Activated naive CD4-positive, alpha-beta T cell treated with anti-CD3 and anti-CD28 coated beads, Interleukin-2, amount 10 ng/mL, durations not matched to agents 7 days and 5 days (primary cell): ENCODE measurements at places on chromosomes 6 and 20.

- H3K4me3 ChIP-seq = no peak overlapping the region
- H3K4me1 ChIP-seq = no peaks in the 10 kb centered on the region
- no peak for DNase-seq
- peaks cover 4% of the 10 kb centered on the region for H3K36me3 ChIP-seq
Measured at GRCh38 chr6:30864325-30864724, 20.0 kb upstream of the DDR1 start.

- no peak overlapping the region for H3K4me3 ChIP-seq
- no peak overlapping the region for H3K27ac ChIP-seq
- no peaks in the 10 kb centered on the region for H3K27me3 ChIP-seq
- peaks cover 62% of the 10 kb centered on the region for H3K36me3 ChIP-seq
Measured at GRCh38 chr20:35721621-35722020, 20.4 kb downstream of the RBM39 start.

DNA sequence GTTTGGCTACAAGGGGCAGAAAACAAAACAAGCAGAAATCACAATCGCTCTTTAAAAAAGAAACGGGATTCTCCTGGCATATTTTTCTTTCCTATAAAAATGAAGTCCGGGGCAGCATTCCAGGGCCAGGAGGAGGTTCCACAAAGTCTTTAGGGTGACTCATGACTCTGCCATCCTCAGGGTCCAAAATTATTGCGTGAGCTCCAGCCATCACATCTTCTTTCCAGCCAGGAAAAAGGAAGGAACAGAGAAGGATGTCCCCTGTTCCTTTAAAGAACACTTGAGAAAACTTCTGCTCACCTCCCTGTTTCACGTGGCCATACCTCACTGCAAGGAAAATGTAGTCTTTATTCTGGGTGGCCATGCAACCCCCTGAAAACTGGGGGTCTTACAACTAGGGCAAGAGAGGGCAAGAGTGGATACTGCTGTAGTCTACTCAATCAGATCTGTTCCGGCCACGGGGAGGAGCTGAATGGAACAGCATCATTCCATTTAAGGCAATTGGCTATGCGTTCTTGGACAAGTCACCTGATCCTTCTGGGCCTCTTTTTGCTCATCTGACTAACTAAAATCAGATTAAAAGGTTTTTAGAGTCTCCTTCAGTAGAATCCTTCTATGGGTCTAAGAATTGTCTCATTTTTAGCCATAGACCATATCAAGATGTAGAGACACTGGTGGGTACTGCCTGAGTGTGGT lies 49.4 kb downstream of the CTCFL start:
- H3K27ac ChIP-seq = no peak overlapping the region
- H3K36me3 ChIP-seq = no peaks in the 10 kb centered on the region

DNA sequence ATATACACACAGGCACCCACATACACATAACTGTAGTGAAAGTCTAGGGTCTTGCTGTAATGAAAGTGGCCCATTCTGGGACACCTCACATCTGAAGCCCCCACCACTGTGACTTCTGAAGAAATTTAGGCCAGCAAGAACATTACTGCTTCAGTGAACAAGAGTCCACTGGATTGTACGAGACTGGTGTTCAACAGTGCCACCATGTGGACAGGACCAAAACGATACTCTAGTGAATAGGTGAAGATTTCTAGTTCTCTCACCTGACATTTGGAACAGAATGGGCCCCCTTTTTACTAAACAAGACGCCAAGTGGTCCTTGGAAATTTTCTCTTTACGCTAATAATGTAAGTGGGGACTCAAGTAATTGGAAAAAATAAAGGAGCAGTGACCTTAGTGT lies 156.9 kb downstream of the MAFB start:
- peak; percentile 23 for DNase-seq
- no peaks in the 10 kb centered on the region for H3K27me3 ChIP-seq
- no peaks in the 10 kb centered on the region for H3K4me1 ChIP-seq
- no peaks in the 10 kb centered on the region for H3K36me3 ChIP-seq
- H3K4me3 ChIP-seq = no peak overlapping the region

DNA sequence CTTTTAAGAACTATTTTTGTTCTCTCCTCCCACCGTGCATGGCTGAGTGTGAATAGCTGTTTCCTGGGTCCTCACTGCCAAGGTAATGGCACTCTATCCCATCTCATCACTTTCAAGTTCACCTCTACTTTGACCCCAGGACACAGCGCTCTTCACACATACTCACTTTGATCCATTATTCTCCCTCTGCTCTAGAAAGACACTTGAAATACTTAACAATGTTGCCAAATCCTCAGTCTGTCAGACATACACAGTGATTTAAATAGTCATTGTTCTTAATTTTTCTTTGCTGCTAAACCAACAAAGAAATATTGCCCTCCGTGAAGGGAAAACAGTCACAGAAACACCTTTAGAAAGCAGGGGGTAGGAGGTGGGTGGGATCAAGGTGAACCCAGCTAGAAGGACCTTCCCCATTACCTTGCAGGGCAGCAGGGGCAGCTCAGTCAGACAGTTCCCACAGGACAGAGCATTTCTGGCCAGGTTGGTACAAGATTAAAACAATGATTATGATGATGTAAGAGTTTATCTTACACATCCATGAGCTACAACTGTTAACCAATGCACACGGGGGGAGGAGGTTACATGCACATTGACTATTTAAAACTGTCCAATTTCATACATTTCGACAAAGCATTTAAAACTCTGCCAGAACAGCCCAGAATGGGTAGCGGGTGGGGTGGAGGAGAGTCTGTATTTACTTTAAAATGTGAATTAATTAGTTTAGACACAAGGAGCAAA lies 2.4 kb downstream of the SLC22A23 start:
- peaks cover 5% of the 10 kb centered on the region for H3K36me3 ChIP-seq
- peaks cover 21% of the 10 kb centered on the region for H3K27me3 ChIP-seq
- DNase-seq = no peak
- no peak overlapping the region for H3K4me3 ChIP-seq
- H3K27ac ChIP-seq = no peak overlapping the region

GRCh38 chr6:149847939-149848267 lies 16.3 kb downstream of the LRP11 start:
- no peak for DNase-seq
- H3K36me3 ChIP-seq = peaks cover 2% of the 10 kb centered on the region
- H3K27me3 ChIP-seq = peaks cover 17% of the 10 kb centered on the region
- no peak overlapping the region for H3K4me3 ChIP-seq
- H3K4me1 ChIP-seq = peaks cover 21% of the 10 kb centered on the region

DNA sequence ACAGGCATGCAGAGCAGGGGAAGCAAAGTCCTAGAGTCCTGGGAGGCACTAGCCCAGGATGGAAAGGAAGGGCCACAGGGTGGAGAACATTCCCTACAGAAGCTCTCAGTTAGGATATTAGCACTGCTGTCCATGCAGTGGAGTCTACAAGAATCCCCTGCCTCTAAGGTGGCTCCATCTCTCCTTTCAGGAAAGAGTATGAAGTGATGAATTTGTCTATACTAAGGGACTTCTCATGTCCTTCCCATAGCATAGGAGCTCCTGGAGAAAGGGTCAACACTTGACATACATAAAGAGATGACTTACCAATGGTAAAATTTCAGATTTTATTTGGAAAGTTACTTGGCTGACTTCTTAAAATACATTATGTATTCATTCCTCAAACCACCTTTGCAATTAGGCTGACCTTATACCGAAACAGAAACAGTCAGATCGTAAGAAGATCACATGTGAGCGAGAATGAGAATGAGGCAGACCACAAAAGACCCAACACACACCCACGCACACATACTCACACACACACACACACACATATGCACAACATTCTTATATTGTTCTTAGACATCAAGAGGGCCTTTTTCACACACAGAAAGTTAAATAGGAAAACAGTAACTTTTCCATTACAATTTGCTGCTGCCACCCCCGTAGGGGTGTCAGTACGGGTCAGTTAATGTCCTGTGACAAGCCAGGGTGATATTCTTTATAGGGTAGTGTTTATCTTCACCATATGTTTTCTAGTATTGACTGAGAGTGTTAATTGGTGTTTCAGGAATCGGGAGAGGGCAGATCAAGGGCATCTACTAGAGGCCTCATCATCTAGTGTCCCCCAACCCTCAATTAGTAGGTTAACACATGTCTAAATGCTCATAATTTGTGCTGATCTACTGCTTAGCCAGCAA lies 159.4 kb downstream of the FAXC start:
- no peaks in the 10 kb centered on the region for H3K27me3 ChIP-seq
- no peak for DNase-seq
- H3K4me1 ChIP-seq = no peaks in the 10 kb centered on the region
- H3K4me3 ChIP-seq = no peak overlapping the region
- H3K36me3 ChIP-seq = no peaks in the 10 kb centered on the region
- no peak overlapping the region for H3K27ac ChIP-seq

DNA sequence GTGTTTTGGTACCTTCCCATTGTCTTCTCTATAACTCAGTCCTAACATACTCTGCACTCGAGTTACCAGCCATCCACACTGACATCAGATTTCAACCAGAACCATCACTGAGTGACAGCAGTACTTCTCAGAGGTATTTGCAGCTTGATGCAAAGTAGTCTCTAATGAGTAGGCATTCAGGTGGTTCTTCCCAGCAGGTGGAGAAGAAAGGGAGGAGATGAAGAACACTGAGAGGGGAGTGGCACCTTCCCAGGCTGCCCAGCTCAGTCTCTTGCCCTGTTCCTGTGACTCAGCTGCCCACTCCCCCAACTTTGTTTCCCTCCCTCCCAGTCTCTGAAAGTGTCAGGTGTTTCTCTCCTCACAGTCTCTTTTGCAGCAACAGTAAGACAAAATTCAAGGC lies 38.7 kb upstream of the SMIM28 start:
- peaks cover 7% of the 10 kb centered on the region for H3K27me3 ChIP-seq
- no peak for DNase-seq
- H3K27ac ChIP-seq = no peak overlapping the region
- H3K4me1 ChIP-seq = no peaks in the 10 kb centered on the region
- no peak overlapping the region for H3K4me3 ChIP-seq

DNA sequence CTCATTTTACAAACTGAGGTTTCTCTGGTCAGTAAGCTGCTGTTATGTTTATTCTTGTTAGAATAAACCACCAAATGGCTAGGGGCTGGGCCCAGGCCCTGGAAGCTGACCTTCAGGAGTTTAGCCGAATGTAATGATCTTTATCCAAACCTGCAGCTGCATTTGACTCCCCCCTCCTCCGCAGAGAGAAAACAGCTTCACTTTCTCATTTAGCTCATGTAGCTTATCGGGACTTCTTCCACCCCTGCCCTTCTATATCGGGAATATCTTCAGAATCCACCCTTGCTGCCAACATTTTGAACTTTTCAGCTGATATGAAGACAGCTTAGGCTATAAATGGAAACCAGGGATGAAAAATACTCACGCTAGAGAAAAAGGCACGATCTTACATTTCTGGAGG lies 102.6 kb downstream of the ZMYND8 start:
- no peaks in the 10 kb centered on the region for H3K4me1 ChIP-seq
- no peak overlapping the region for H3K27ac ChIP-seq
- no peak overlapping the region for H3K4me3 ChIP-seq

GRCh38 chr6:148491638-148492251 lies 149.1 kb downstream of the SASH1 start:
- H3K27me3 ChIP-seq = no peaks in the 10 kb centered on the region
- H3K27ac ChIP-seq = no peak overlapping the region
- no peak for DNase-seq
- H3K4me3 ChIP-seq = no peak overlapping the region

GRCh38 chr20:63176427-63177133 lies 39.4 kb downstream of the YTHDF1 start:
- peaks cover 96% of the 10 kb centered on the region for H3K27me3 ChIP-seq
- H3K36me3 ChIP-seq = no peaks in the 10 kb centered on the region
- no peak overlapping the region for H3K4me3 ChIP-seq
- H3K4me1 ChIP-seq = peaks cover 7% of the 10 kb centered on the region
- H3K27ac ChIP-seq = peak overlapping the region; percentile 76
- no peak for DNase-seq

GRCh38 chr6:147429794-147430193 lies 78.7 kb upstream of the SAMD5 start:
- DNase-seq = no peak
- H3K4me1 ChIP-seq = no peaks in the 10 kb centered on the region
- H3K4me3 ChIP-seq = no peak overlapping the region
- H3K27me3 ChIP-seq = no peaks in the 10 kb centered on the region

DNA sequence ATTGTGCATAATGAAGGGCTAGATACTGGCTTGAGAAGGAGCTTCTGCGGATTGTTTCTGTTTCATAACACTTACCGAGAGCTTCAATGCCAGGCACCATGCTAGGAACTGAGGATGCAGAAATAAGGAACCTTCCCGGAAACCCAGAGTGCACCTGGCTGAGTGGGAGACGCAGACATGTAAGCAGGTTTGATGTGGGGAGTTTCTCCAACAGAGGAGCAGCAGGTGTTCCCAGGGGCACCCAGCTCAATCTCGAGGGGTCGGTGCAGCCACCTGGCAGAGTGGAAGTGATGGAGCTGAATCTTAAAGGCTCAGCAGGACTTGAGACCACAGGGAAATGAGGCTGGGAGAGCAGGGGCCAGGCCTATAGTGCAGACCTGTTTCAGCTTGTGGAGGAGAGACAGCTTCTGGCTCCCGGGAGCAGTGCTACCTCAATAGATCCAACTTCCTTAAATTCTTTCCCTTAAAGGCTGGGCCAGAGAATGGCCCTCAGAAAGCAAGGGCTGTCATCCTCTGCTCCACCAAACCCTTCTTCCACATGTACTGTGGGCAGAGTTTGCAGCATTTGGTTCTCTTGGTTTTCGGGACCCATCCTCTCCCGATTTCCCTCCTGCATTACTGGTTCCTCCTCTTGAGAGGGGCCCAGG lies 27.8 kb upstream of the SRC start:
- peaks cover 24% of the 10 kb centered on the region for H3K4me1 ChIP-seq
- no peaks in the 10 kb centered on the region for H3K27me3 ChIP-seq
- DNase-seq = no peak
- H3K27ac ChIP-seq = no peak overlapping the region
- H3K36me3 ChIP-seq = peaks cover 9% of the 10 kb centered on the region

- peaks cover 63% of the 10 kb centered on the region for H3K4me1 ChIP-seq
- H3K4me3 ChIP-seq = no peak overlapping the region
- H3K27me3 ChIP-seq = no peaks in the 10 kb centered on the region
- peaks cover 15% of the 10 kb centered on the region for H3K36me3 ChIP-seq
- no peak for DNase-seq
- peak overlapping the region; percentile 20 for H3K27ac ChIP-seq
Measured at GRCh38 chr6:15337582-15337981, 91.7 kb downstream of the JARID2 start.

DNA sequence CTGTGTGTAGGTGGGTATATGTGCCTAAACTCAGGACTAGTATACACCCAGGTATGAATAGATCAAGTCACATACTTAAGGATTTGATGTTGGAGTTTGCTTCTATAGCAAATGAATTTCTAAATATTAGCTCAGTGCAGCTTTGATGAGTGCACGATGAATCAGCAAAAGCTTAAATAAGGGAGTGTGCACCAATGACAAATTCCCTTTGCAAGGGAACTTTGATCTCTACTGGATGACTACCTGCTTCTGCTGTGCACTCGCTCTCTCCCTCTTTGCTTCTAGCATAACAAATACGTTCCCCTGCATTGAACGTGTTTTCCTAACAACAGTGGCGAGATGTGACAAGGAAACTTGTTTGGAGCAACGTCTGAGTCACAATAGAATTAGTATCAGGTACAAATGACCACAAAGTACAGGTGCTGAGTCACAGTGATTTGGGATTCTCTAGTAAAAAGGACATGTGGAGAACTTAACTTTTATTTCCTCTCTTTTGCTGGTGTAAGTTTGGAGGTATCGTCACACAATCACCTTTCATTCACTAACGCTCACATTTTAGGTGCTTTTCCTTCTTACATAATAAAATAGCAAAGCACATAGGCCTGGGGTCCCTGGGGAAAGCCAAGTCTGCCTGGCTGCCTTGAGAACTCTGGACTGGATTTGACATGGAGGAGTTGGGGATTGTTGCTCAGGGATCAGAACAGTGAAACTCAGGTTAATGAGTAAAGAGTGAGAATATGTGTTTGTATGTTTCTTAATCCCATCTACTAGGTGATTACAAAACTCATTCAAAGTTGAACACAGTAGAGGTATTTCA lies 49.7 kb downstream of the KLHL31 start:
- DNase-seq = no peak
- H3K4me3 ChIP-seq = no peak overlapping the region
- H3K27ac ChIP-seq = no peak overlapping the region
- H3K4me1 ChIP-seq = peaks cover 2% of the 10 kb centered on the region
